ENCODE measurements at places on chromosomes 1 and 21.
A peak's percentile ranks its signal among the peaks of the same experiment; 100 is the strongest.

DNA sequence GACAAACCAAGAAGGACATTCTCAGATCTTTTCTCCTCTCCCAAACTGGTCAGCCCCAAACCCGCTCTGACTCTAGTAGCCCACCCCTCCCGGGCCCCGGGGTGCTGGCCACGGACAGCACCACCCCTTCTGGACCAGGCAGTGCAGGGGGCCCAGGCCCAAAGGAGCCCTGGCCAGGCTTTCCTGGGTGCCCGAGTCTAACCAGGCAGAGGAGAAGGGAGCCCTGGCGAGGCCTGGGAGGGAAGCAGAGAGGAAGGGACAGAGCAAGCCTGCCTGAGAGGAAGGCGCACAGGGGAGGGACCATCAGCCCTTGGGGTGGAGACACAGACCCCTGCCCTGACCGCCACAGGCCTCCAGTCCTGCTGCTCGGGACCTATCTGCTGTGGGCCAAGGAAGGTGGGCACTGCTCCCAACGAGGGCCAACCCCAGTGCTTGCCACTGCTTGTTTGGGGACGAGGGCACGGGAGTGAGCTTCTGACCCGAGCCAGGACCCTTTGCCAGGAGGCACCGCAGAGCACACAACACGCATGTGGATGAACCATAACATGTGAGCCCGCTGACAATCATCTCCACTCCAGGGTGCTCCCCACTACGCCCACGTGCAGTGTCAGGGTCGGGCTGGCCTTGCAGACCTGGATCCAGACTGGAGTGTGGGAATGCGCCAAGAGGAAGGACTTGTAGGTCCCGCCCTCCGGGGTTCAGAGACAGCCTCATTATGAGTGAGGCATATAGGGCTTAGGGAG is 57.6 kb downstream of the KCNAB2 start:
- no peaks in the 10 kb centered on the region for H3K27me3 ChIP-seq
- peaks cover 8% of the 10 kb centered on the region for H3K36me3 ChIP-seq
- H3K4me1 ChIP-seq, result no peaks in the 10 kb centered on the region
- H3K4me3 ChIP-seq, result no peak overlapping the region
- no peak for DNase-seq

DNA sequence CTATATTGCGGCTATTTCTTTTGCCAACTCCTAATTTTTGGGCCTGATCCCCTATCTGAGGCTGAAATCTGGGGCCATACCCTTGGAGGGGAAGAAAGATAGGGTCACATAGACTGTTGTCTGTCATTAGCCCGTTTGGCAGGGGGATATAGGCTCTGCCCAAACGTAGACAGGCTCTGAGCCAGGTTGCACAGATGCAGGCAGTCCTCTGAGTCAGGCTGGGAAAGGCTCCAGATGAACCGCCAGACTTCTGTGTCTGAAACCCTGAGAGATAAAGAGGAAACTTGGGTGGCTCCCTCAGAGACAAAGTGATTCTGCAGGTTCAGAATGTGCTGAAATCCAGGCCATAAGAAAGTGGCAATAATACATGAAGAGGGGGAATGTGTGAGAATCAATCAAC is 4.0 kb upstream of the CAP1 start:
- H3K27me3 ChIP-seq, result no peaks in the 10 kb centered on the region
- no peak for DNase-seq

DNA sequence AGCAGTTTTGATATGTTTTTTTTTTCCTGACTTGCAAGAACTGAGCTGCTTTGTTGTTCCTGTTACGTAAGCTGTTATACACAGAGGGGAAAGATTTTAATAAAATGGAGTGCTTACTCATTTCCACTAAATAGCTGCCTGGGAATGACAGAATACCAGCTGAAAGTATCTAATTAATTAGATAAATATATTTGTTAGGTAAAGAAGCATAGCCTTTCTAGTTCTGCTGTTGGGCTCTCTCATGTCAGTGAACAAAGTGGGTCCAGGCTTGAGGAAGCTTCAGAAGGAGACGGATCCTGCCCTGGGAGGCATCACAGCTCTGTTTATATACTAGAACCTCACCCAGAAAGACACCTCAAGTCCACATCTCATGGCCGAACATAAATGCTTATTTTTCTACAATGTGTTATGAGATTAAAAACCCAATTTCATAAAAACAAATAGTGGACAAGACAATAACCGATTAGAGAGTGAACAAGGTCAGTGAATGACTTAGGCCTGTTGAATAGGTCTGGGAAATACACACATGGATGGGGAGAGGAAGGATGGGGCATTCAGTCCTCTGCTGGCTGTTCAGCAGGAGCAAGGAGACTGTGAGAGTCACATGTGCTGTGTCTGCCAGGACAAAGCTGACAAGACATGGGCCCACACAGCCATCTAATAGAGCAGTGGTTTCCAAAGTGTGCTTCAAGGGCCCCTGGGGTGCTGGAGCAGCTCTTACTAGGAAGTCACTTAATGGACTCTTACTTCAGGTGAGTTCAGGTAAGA is 20.6 kb downstream of the TRAF5 start:
- DNase-seq, result no peak
- no peaks in the 10 kb centered on the region for H3K27me3 ChIP-seq
- H3K4me3 ChIP-seq, result no peak overlapping the region
- H3K36me3 ChIP-seq, result peaks cover 58% of the 10 kb centered on the region

- H3K4me3 ChIP-seq, result no peak overlapping the region
- no peaks in the 10 kb centered on the region for H3K4me1 ChIP-seq
- DNase-seq, result no peak
- H3K36me3 ChIP-seq, result no peaks in the 10 kb centered on the region
- H3K27me3 ChIP-seq, result no peaks in the 10 kb centered on the region
Observed at GRCh38 chr1:164926107-164926506, 367.1 kb downstream of the PBX1 start.

GRCh38 chr1:236222632-236223031 is 59.1 kb downstream of the ERO1B start:
- H3K4me1 ChIP-seq, result no peaks in the 10 kb centered on the region
- H3K27ac ChIP-seq, result no peak overlapping the region
- DNase-seq, result no peak
- no peaks in the 10 kb centered on the region for H3K36me3 ChIP-seq
- H3K27me3 ChIP-seq, result no peaks in the 10 kb centered on the region

GRCh38 chr1:46301808-46302640 is 1.4 kb downstream of the LRRC41 start:
- H3K4me3 ChIP-seq, result peak overlapping the region; percentile 95
- peak overlapping the region; percentile 95 for H3K27ac ChIP-seq
- H3K4me1 ChIP-seq, result peaks cover 36% of the 10 kb centered on the region
- peak; percentile 60 for DNase-seq

Data from activated CD4-positive, alpha-beta memory T cell treated with anti-CD3 and anti-CD28 coated beads, Interleukin-2, amount 10 ng/mL, durations not matched to agents 7 days and 5 days (primary cell).